ENCODE measurements at places on chromosomes 16 and 17.

- DNase-seq: no peak
Observed at GRCh38 chr16:8804313-8804712, 6.7 kb downstream of the PMM2 start.

DNA sequence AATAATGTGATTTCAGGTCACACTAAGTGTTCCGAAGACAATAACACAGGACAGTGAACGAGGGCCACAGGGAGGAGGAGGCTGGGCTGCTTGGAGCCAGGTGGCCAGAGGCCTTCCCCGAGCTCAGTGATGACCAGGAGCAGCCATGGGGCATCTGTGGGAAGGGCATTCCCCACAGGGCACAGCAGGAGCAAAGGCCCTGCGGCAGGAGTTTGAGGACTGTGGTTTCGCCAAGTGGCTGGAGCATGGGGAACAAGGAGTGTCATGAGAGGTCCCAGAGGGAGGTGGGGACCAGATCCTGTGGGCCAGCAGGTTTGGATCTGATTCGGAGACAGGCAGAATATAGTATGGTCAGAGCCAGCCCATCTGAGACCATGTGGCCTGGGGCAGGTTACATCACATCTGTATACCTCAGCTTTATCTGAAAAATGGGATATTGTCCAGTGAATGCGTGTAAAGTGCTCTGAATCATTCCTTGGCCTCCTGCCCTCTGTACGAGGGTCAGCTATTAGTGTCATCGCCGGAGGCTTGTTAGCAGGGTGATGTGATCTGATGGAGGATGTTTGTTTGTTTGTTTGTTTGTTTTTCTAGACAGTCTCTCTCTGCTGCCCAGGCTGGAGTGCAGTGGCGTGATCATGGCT lies 176.8 kb downstream of the KATNIP start:
- DNase-seq: no peak

- DNase-seq: no peak
Observed at GRCh38 chr17:10099051-10099571, 99.3 kb downstream of the GAS7 start.

- peak; percentile 41 for DNase-seq
Observed at GRCh38 chr16:1687427-1688316, 9.6 kb downstream of the JPT2 start.

GRCh38 chr16:89103781-89104180 lies 10.1 kb downstream of the ACSF3 start:
- DNase-seq: no peak

DNA sequence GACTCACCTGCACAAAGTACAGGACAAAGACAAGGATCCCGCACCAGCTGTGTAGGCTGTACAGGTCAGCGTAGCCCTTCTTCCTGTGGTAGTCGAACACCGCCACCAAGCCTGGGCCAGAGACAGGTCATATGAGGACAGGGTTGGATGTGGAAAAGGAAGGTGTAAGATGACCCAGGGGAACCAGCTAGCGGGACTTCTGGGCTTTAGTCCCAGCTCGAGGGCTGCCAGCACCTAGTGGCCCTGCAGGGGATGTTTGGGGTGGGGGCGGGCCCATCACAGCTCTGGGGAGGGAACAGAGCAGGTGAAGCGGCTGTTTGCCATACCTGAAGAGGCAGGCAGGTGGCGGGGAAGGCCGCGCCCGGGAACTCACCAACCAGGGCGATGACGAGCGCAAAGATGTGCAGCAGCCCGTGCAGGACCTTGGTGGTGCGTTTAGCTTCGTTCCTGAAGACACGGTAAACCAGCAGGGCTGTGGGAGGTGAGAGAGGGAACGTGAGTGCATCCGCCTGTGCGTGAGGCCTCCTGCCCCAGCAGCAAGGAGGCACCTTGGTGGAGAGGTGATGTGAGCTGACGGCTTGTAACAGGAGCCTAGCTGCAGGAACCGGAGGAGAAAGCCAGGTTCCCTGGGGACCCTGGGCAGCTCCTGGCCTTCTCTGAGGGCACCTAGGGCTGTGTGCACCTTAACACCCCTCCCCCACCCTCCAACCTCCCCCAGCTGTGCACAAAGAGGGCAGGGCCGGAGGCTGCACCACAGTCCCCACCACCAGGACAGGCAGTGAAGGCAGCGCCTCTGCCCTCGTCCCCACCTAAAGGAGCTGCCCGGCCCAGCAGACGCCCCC lies 10.2 kb downstream of the CYB561 start:
- DNase-seq: peak; percentile 77

DNA sequence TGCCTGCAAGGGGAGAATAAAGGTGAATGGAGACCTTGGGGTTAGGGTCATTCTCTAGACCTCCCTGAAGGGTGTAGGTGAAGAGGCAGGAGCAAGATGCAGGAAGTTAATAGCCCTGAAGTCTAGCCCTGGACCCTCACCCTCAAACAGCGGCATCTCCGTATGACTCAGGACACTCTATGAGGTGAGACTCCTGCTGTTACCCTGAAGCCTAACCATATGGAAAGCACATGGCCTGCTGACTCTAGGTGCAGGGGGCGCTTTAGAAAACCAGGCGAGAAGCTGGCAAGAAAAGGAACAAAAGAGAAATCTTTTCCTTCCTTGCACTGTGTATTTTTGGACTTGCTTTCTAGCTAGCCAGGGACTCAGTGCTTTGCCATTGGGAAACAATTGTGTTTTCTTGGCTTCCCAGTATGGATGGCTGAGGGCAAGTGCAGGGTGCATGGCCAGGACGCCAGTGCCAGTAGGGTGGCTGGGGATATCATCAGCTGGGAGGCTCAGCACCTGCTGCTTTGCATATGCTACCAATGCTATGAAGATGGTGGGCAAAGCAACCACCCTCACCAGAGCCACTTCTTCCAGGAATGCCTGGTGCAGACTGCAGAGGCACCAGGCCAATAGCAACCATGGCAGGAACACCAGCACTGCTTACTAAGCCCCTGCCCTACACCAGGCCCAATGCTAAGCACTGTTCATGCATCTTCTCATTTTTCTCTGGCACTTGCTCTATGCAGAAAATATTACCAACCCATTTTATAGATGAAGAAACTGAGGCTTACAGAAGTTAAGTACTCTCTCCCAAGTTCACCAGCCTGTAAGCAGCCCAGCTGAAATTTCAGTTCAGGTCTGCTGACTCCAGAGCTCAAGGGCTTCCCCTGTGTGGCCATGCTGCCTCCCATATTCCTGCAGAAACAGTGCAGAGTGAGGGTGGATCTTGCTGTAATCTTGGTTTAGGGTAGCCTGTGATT lies 425.1 kb downstream of the SLC39A11 start:
- no peak for DNase-seq

Data from islet precursor cell (in vitro differentiated cells).